ENCODE measurements at places on chromosomes 5 and 9. TPM values are rescaled to one million over a fixed set of nuclear protein-coding genes. Genes with fewer than 3 reads are reported as not detected.

Gene FOXD4L5
- total RNA-seq: not detected

Gene ITGA1
- total RNA-seq: 8.6 TPM

DNA sequence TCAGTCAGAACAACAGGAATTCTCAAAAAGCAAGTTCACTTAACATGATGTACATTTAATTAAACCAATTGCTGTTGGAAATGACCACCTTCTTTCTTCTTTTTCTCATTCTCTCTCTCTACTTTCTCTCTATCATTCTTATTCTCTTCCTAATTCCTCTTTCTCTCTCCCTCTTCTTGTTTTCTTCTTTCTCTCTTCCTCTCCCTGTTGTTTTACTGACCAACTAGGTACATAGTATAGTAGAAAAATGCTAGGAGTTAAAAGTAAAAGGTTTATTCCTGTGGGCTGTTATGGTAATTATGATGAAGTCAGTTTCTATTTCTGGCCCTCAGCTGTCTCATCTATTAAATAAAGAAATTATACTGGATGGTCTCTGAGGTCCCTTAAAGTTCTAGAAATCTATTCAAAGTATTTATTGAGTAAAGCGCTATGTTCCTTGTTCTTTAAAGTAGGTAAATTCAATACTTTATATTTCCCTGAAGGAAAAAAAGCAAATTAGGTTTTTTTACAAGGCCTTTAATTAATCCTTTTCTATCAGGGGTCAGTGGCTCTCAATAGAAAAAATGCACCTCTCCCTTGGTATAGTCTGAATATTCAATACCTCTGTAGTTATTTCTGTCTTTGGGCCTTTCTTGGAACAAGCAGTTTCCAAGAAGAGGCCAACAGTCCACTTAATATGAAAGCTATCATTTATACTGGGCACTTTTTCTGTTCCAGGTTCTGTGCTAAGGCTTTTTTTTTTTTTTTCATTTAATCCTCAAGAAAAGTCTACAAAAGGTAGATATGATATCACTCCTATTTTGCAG, 102.3 kb upstream of the SLC30A5 start:
- no peak for DNase-seq

DNA sequence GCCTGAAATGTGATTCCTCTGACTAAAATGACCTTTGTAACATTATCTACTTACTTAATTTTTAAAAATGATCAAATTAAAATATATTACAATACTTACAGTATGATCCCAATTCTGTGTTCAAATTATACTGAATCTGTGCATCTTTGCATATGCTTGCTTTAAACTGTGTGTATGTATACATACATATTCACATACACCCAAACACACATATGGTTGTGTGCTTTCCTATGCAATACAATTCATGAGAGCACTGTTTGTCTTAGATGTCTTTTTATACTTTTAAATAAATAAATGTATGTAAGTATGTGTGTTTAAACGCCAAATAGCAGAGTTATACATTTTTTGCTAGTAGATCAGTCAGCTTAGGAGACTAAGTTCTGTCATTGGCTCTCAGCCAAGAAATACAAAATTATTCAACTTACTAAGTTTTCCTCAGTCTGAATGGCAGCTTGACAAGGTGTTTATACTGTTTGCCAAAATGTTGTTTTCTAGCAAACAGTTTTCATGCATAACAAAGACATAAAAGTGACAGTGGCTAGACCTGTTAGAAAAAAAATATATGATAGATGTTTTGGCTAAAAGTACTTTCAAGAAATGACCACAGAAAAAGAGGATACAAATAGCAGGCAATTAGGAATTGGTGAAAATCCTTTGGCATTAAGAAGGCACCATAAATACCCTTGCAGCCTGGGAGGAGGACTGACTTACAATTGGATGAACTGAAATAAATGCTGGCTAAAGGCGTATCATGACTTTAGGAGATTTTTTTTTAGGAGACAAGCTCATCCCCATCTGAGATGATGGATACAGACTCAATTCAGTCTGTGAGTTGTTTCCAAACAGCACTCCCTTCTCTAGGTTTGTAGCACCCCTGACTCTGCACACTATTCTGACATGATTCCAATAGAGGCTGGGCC, 7.9 kb downstream of the TICAM2 start:
- no peak for DNase-seq

GRCh38 chr5:147880487-147880886, 2.0 kb downstream of the SCGB3A2 start:
- no peak for DNase-seq

DNA sequence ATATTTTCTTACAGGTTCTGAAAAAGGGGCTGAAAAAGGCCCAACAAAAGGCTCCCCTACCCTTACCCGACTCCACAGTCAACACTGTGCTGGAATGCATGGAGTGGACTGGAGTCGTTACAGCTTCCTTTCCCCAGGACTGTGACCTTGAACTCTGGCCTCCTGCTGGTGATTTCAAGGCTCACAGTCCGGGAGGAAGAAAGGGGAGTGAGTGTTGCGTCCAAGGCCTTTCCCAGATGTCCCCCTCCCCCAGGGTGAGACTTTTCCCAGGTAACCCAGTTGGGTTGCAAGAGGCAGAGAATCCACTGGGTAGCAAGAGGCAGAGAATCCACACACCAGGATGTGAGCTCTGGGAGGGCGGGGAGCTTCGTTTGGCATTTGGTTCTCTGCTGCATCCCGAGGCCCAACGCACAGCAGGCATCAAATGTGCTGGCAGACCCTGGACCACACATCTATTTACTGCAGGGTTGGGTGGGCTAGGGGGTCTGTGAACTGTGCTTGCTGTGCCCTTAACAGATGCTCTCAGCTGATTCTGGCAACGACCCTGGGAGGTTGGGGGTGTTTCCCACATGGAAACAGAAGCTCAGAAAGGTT, 37.5 kb downstream of the FABP6 start:
- no peak for DNase-seq

Gene SMIM33
- total RNA-seq: not detected

DNA sequence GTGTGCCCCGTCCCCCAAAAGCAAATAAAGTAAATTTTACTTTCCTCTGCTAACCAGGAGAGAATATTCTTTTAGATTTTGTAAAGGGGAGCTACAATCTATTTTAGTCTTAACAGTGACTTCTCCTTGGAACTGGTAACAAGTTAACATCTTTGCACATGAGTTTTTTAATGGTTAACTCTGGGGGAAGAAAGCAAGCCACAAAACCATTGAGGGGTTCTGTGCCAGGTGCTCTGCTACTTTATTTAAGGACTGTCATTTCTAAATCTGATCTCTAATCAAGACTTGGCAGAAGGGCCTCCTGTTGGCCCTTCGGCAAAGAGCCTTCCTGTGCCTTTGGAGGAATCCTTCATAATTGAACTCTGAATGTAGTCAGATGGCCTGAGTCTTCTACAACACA, 153.4 kb downstream of the SLC12A2 start:
- no peak for DNase-seq

DNA sequence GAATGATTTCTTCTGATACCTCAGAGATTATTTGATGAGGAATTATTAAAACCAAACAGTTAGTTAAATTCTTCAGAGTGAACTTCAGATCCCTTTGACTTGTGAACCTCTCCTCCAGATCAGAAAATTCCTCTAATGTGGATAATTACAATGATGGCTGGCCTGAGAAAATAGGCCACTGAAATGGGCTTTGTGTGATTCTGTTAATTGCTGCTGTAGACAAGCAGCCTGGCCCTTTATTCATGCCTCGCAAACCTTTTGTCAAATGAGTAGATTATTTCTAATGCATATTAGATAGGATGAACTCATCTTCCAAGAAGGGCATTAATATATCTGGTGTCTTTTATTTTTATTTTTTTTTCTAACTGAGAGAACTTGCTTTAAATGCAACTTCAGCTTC, 855.2 kb downstream of the TLE4 start:
- no peak for DNase-seq

All from Daoy (cell line).